ENCODE measurements at places on chromosomes 2 and 18.

- DNase-seq: no peak
- no peaks in the 10 kb centered on the region for H3K4me1 ChIP-seq
- H3K36me3 ChIP-seq: no peaks in the 10 kb centered on the region
- H3K4me3 ChIP-seq: no peak overlapping the region
Measured at GRCh38 chr2:171389780-171390179, 44.0 kb downstream of the METTL8 start.

DNA sequence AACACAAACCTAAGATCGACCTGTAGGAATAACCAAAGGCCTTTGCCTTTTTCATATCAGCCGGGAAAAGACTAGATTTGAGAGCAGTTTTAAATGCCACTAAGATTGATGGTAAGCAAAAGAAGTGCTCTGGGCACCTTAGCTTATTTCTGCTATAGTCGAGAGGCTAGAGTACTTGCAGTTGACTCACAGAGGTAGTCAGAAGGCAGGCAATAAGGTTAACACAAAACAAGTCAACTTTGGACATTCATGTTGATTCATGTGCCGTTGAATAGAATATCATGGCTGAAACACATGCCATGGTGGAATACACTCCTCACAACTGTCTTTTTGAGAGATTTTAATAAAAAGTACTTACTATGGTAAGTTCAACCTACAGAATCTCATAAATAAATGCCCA is 507.6 kb downstream of the ZEB2 start:
- H3K27ac ChIP-seq: no peak overlapping the region
- H3K27me3 ChIP-seq: no peaks in the 10 kb centered on the region
- no peak overlapping the region for H3K4me3 ChIP-seq
- H3K4me1 ChIP-seq: no peaks in the 10 kb centered on the region
- H3K36me3 ChIP-seq: no peaks in the 10 kb centered on the region
- DNase-seq: no peak

GRCh38 chr2:192687015-192687414 is 492.3 kb upstream of the TMEFF2 start:
- H3K27me3 ChIP-seq: no peaks in the 10 kb centered on the region
- H3K4me1 ChIP-seq: no peaks in the 10 kb centered on the region
- no peak overlapping the region for H3K27ac ChIP-seq
- no peak for DNase-seq
- no peak overlapping the region for H3K4me3 ChIP-seq
- H3K36me3 ChIP-seq: no peaks in the 10 kb centered on the region

GRCh38 chr2:110863726-110864125 is 131.4 kb downstream of the ACOXL start:
- H3K4me3 ChIP-seq: no peak overlapping the region
- H3K4me1 ChIP-seq: no peaks in the 10 kb centered on the region
- no peak for DNase-seq
- H3K36me3 ChIP-seq: no peaks in the 10 kb centered on the region
- H3K27ac ChIP-seq: no peak overlapping the region

DNA sequence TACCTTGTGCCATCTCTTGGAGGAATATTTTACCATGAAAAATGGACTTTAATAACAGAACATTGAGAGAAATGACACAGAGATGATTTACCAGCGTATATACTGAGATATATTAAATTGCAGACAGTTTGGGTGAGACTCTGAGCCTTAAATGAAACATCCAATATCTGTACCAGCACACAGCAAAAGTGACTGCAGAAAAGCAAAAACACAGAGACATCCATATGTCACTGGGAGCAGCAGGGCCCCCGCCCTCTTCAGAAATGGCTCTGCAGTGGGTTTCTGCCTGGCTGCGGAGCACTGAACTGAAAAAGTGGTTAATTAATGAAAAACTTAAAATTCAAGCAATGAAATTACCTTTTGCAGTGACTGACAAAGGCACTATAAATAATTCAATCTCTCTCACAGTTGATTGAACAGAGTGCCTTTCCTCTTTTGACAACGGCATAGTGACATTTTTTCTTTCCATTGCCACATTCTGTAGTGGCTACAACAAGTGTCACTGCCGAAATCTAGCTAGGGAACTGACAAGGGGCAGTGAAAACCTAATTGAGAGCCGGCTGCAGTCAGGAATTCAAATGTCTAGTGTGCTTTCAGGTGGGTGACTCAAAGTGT is 353.4 kb downstream of the ALK start:
- H3K4me3 ChIP-seq: no peak overlapping the region
- H3K27ac ChIP-seq: no peak overlapping the region
- DNase-seq: no peak

DNA sequence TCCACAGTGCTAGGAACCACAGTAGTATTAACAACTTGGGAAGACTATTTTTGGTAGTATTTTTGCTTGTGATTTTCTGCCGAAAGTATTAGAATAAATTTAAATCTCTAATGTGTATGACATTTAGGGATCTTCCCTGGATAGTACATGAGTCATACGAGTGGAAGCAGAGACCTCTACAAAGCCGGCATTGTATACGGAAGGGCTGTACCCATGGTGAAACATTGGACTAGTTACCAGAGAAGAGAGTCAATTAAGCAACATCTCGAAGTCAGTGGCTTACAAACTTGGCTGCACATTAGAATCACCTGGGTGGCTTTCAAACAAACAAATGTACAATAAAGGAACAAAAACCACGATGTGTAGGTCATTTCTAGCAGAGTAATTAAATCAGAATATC is 1131.7 kb upstream of the LRRTM1 start:
- no peaks in the 10 kb centered on the region for H3K4me1 ChIP-seq
- no peaks in the 10 kb centered on the region for H3K36me3 ChIP-seq
- no peak overlapping the region for H3K4me3 ChIP-seq

- H3K4me3 ChIP-seq: no peak overlapping the region
- no peak overlapping the region for H3K27ac ChIP-seq
- no peaks in the 10 kb centered on the region for H3K4me1 ChIP-seq
- no peaks in the 10 kb centered on the region for H3K36me3 ChIP-seq
Measured at GRCh38 chr18:79422022-79422782, 26.5 kb downstream of the NFATC1 start.

- peaks cover 10% of the 10 kb centered on the region for H3K4me1 ChIP-seq
- no peaks in the 10 kb centered on the region for H3K27me3 ChIP-seq
- peak; percentile 23 for DNase-seq
- H3K4me3 ChIP-seq: no peak overlapping the region
Measured at GRCh38 chr2:149733936-149734685, 146.5 kb upstream of the MMADHC start.

- H3K27ac ChIP-seq: peak overlapping the region; percentile 62
- no peaks in the 10 kb centered on the region for H3K36me3 ChIP-seq
- peaks cover 17% of the 10 kb centered on the region for H3K4me1 ChIP-seq
Measured at GRCh38 chr2:85191157-85191556, 58.0 kb downstream of the TCF7L1 start.

- H3K4me3 ChIP-seq: no peak overlapping the region
- no peak overlapping the region for H3K27ac ChIP-seq
- no peak for DNase-seq
- no peaks in the 10 kb centered on the region for H3K27me3 ChIP-seq
- no peaks in the 10 kb centered on the region for H3K36me3 ChIP-seq
Measured at GRCh38 chr2:1482253-1482675, 69.0 kb downstream of the TPO start.
